ENCODE measurements at places on chromosomes 7 and 10.

GRCh38 chr10:132626019-132626760, 88.6 kb downstream of the INPP5A start:
- no peak for DNase-seq

DNA sequence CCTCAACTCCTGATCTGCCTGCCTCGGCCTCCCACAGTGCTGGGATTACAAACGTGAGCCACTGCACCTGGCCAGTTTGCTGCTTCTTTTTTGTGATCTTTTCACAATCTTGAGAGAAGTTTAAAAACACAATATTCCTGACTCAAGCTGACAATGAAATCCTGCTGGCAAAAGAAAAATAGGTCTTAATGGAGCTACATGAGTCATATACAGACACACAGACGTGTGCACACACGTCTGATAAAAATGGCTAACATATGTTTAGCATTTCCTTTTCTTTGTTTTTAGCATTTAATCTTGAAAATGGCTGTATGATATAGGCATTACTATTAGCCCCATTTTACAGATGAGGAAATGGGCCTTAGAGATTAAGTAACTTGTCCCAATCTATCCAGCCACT, 29.4 kb upstream of the RAB18 start:
- DNase-seq: no peak

DNA sequence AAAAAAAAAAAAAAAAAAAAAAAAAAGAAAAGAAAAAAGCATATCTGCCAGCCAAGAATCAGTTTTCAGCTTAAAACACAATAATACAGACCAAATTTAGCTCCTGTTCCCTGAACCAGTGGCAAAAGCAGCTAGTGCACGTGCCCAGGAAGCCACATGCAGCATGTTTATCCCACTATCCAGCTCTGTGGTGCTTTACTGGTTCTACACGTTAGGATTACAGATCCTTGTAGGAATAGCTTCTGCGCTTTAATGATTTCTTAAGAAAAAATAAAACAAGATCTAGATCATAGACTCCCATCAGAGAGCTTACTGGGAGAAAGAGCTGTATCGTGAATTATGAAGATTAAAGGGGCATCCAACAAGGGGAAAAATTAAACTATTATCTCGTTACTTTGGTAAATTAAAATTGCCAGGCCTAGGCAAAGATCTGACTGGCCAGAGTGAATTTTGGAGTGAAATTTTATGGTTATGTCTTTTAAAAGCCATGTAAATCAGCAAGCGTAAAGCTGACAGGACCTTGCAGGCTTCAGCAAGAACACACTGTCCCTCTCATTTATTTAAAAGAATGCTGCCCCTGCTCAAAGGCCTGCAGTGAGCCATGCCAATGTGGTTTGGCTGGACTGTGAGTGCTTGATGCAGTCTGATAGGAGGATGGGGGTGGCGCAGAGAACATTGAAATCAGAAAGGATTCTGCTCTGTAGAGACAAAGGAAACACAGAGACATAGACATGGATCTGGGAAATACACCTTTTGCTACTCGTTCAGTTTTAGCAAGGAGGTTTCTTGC, 177.3 kb upstream of the PHYHIPL start:
- no peak for DNase-seq

DNA sequence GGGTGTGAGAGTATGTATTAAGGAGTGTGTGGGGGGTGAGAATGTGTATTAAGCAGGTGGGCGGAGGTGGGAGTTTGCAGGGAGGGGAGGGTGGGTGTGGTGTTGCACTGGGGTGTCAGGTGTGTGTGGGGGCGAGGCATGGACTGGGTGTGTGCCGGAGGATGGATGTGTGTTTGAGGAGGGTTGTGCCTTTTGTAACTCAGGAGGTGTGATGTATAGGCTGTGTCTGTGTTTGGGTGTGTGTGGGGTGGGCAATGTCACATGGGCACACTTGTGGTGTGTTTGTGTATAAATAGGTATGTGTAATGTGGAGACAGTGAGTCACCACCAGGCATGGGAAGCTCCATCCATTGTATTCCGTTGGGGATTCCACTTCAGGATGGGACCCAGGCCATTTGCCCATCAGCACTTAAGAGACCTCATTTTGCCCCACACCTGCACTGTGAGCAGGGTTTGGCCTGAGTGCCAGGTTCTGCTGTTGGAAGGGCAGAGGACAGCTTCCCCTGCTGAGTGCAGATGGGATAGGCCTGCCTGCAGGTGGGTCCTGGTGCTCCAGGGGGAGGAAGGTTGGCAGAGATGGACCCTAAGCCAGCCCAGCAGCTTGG, 5.8 kb downstream of the UNC5B start:
- DNase-seq: no peak

GRCh38 chr10:80407812-80408241, 524 bp upstream of the PRXL2A start:
- peak; percentile 64 for DNase-seq

- peak; percentile 39 for DNase-seq
Measured at GRCh38 chr10:49164559-49165188, 23.5 kb downstream of the TMEM273 start.

- no peak for DNase-seq
Measured at GRCh38 chr7:47471831-47472230, 110.1 kb downstream of the TNS3 start.

GRCh38 chr10:128087884-128088709, 38.1 kb downstream of the MKI67 start:
- peak; percentile 15 for DNase-seq

GRCh38 chr7:127655720-127656119, 3.7 kb downstream of the SND1 start:
- DNase-seq: no peak

- no peak for DNase-seq
Measured at GRCh38 chr10:121614613-121615434, 16.6 kb upstream of the FGFR2 start.

DNA sequence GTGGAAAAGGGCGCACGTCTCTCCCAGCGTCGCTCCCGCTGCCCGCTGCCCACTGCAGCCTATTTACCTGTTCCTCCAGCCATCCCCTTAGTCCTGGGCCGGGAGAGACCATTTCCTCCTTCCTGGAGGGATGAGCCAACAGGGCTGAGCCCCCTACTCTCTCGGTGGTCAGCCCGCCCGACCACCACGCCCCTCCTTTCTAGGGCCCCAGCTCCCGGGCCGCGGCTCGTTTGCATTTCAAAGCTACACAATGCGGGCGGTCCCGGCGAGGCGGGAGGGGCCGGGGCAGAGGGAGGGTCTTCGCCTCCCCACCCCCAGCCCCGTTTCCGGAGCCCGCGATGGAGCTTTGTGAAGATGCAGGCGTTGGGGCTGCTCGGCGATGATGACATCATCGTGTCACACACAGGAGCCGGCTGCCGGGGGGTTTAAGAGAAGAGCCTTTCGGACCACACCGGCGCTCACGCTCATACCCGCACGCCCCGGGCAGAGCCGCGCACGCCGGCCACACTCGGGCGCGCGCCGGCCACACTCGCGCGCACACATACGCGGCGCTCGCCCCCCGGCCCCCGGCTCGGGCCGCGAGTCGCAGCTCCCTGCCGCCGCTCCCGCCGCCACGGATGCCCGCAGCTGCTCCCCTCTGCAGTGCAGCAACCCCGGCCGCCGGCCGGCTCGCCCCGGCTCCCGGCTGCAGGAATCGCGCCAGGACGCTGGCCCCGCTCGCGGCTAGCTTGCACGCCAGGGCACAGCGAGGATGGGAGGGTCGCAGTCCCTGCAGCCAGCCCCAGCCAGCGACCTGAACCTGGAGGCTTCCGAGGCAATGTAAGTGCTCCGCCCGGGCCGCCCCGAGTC, 107.7 kb upstream of the BTBD16 start:
- DNase-seq: peak; percentile 9

- no peak for DNase-seq
Measured at GRCh38 chr7:44801890-44802289, 5.4 kb downstream of the PPIA start.

GRCh38 chr10:34538281-34538829, 276.7 kb downstream of the PARD3 start:
- no peak for DNase-seq

DNA sequence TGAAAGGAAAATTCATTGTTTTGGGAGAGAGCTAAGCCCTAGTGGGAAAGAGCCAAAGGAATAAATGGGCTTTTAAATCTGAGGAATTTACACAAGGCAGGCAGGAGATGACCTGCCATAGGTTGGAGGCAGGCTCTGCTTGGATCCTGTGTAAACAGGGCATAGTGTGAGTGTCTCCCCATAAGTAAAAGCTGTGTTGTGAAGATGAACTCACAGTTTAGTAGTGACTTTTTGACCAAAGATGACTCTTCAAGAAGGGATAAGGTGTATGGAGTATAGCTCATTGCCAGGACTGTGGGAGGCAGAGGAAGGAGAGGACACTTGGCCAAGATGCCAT, 63.2 kb downstream of the KAT6B start:
- DNase-seq: no peak

- DNase-seq: no peak
Measured at GRCh38 chr10:132355754-132356153, 23.8 kb downstream of the LRRC27 start.

GRCh38 chr7:89771003-89771636, 383.1 kb upstream of the STEAP1 start:
- no peak for DNase-seq

GRCh38 chr10:66252986-66253385, 672.9 kb upstream of the LRRTM3 start:
- DNase-seq: no peak

DNA sequence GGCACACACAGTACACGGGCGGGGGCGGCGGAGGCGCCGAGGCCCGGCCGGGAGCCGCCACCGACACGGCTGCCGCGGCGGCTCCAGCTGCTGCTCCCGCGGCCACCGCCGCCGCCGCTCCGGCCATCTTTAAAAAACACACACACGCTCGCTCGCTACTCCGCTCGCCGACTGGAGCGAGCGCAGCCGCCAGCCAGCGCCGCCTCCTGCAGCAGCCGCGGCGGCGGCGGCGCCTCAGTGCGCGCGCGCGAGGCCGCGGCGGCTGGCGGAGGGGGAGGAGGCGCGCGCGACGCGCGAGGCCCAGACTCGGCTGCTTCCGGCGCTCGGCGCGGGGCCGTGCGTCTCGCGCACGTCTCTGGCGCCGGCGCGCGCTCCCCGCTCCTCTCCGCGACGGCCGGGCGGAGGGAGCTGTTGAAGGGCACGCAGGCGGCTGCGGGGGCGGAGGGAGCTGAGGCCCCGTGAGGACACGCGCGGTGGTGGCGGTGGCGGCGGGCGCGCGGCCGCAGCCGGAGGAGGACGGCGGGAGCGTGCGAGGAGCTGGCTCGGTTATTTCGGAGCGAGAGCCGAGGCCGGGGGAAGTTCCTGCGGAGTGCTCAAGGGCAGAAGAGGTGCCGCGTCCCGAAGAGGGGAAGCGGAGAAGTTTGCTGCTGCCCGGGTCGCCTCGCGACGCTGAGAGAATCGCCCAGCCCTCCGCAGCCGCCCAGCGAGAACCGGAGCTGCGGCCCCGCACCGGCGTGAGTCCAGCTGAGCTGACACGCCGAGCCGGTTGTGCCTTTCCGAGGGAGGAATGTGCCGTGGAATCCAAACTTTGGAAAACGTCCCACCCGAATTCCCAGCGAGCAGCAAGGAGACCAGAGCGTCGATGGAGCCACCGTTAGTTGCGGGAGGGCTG, at the start of gene KDM7A:
KDM7A (minus strand) TSS at position 173 of the 892 bp plus-strand sequence; CDS start at position 127, 46 bp downstream.
- DNase-seq: peak; percentile 91

GRCh38 chr7:44375236-44375699, 49.9 kb upstream of the CAMK2B start:
- no peak for DNase-seq

DNA sequence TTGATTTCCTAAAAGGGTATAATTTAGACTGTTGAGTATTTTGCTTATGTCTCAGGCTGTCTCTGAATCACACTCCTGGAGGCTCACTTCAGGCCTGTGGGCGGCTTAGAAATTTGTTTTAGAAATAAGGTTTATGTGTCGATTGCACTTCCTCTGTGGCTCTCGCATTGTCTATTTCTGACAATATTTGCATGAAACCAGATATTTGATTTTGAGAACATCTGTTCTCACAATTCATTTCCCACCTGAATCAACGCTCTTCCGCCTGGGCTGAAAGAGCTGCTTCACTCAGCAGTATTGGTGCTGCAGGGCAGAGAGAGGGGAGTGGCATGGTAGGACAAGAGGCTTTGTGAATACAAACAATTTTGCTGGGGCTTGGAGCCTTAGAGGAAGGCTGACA, 262.0 kb downstream of the ADRA2A start:
- DNase-seq: no peak

DNA sequence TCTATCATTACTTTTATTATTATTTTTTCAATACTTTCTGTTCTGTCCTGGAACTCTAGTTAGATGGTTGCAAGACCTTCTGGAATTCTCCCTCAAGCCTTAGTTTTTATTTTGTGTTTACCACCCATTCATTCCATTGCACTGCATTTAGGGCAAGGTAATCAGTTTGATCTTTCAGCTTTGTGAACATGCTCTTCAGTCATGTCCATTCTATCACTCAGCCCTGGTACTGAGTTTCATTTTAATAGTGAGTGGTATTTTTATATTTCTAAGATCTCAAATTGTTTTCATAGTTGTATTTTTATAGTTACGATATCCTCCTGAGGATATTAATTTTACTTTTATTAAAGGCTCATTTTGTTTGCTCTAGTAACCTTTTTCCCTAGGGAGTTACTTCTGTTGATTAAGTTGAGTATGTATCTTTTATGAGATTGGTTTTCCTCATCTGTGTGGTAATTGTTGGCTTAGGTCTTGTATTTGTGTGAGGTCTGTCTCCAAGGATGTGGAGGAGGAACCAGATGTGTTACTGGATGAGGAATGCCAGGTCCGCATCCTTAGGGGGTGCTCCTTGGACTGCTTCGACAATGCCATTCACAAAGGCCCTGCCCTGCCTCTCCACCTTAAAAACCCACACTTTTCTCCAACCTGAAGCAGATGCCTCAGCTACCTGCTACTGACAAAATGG, 46.7 kb upstream of the RAB18 start:
- DNase-seq: no peak

DNA sequence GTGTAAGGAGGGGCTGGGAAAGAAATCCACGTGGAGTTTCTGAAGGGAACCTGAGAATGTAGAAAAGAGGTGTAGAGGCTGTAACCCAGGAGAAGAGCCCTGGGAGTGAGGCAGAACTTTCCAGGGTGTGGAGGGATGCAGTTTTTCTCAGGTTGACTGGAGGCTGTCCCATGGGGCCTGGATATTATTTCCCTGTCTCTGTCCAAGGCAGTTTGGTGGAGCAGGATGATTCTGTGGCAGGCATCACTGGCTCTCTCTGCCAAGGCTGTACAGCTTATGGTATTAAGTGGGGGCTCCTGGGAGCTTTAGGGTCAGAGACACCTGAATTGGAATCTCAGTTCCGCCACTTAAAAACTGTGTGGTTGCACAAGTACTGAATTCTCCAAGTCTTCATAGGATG, 81.6 kb downstream of the CHN2 start:
- no peak for DNase-seq

DNA sequence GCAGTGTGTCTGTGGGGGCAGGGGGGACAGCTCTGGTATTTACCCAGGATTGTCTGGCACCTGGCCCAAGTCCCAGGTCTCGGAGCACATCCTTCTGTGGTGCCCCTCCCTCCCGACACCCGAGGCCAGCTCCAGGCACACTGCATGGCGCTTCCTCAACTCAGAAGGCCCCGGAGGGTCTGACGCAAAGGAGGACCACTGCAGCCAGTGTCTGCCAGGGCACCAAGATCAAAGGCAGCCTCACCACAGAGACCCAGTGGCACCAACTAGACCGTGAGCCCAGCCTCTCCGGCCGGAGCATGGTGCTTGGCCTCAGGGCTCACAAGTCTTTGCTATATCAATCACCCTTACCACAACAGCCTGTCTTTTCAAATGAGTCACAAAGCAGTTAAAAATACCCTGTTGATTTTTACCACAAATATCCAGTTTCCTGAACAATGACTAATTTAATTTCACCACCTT, 99.3 kb upstream of the DDC start:
- peak; percentile 29 for DNase-seq

GRCh38 chr7:47027695-47028240, 554.1 kb downstream of the TNS3 start:
- no peak for DNase-seq

Measured in stimulated activated CD4-positive, alpha-beta T cell treated with anti-CD3 and anti-CD28 coated beads, Interleukin-2, amount 100 ng/mL, for 24 hours (primary cell).